ENCODE measurements at places on chromosomes 1 and 21. TPM values are rescaled to one million over a fixed set of nuclear protein-coding genes. Genes with fewer than 3 reads are reported as not detected.

The EFCAB14 gene
- total RNA-seq, result 57.2 TPM

The B4GALT3 gene
- total RNA-seq, result 18.0 TPM

The C4BPA gene
- total RNA-seq, result not detected

The KCNN3 gene
- total RNA-seq, result under 0.01 TPM

The TAS1R1 gene
- total RNA-seq, result not detected

The MMP23B gene
- total RNA-seq, result 2.5 TPM

The RAB3B gene
- 29.5 TPM for total RNA-seq

The RGS13 gene
- not detected for total RNA-seq

The CD1B gene
- total RNA-seq, result not detected

The USP24 gene
- 52.4 TPM for total RNA-seq

The NPPA gene
- total RNA-seq, result not detected

The AGMAT gene
- total RNA-seq, result 0.99 TPM

The UBASH3A gene
- total RNA-seq, result not detected

The KCNA2 gene
- not detected for total RNA-seq

The OLFML3 gene
- total RNA-seq, result 139 TPM

The PRKAA2 gene
- total RNA-seq, result 3.0 TPM

The TSACC gene
- total RNA-seq, result not detected

The RPTN gene
- not detected for total RNA-seq

The PTGFRN gene
- total RNA-seq, result 82.7 TPM

The CLCNKB gene
- under 0.01 TPM for total RNA-seq

The GRIK3 gene
- total RNA-seq, result not detected

The MYOC gene
- 1.2 TPM for total RNA-seq

The GTF2B gene
- total RNA-seq, result 30.6 TPM

The UBE2U gene
- total RNA-seq, result not detected

The RGS7 gene
- total RNA-seq, result 1.9 TPM

The MFAP2 gene
- 16.9 TPM for total RNA-seq

The SH3BGR gene
- total RNA-seq, result 2.8 TPM

The NHLH1 gene
- not detected for total RNA-seq

The PGD gene
- total RNA-seq, result 565 TPM

The VSIG8 gene
- total RNA-seq, result 0.17 TPM

The IL10 gene
- total RNA-seq, result not detected

The CATSPER4 gene
- not detected for total RNA-seq

The NHLH2 gene
- total RNA-seq, result not detected

The SLC1A7 gene
- 1.2 TPM for total RNA-seq

The DSTYK gene
- 35.2 TPM for total RNA-seq

The GALE gene
- 28.1 TPM for total RNA-seq

The MRPS15 gene
- 66.7 TPM for total RNA-seq

The ANKRD34A gene
- total RNA-seq, result 0.73 TPM

The CFHR2 gene
- not detected for total RNA-seq

The SLC44A5 gene
- total RNA-seq, result 0.15 TPM

The HSD3B1 gene
- total RNA-seq, result not detected

The ANGPTL1 gene
- total RNA-seq, result 8.1 TPM

The GCSAML gene
- total RNA-seq, result not detected

The SH2D5 gene
- total RNA-seq, result 4.2 TPM

The SH2D2A gene
- total RNA-seq, result not detected

The NIBAN1 gene
- total RNA-seq, result 71.1 TPM

The DCDC2B gene
- total RNA-seq, result not detected

The LYPLA2 gene
- 28.2 TPM for total RNA-seq

The LYSMD1 gene
- total RNA-seq, result 6.1 TPM

The CHRM3 gene
- total RNA-seq, result under 0.01 TPM

The TMEM79 gene
- total RNA-seq, result 1.3 TPM

The PTGS2 gene
- 4.8 TPM for total RNA-seq

The CDCP2 gene
- not detected for total RNA-seq

The SAMD13 gene
- 1.2 TPM for total RNA-seq

The KRTAP7-1 gene
- total RNA-seq, result not detected

The ETV3L gene
- total RNA-seq, result not detected

The SPRR5 gene
- not detected for total RNA-seq

The HSD11B1 gene
- 28.8 TPM for total RNA-seq

The ATP1A2 gene
- 0.58 TPM for total RNA-seq
